ENCODE measurements at places on chromosomes 11 and 22.

- no peak for DNase-seq
Measured at GRCh38 chr11:71170624-71171423, 81.6 kb downstream of the SHANK2 start.

DNA sequence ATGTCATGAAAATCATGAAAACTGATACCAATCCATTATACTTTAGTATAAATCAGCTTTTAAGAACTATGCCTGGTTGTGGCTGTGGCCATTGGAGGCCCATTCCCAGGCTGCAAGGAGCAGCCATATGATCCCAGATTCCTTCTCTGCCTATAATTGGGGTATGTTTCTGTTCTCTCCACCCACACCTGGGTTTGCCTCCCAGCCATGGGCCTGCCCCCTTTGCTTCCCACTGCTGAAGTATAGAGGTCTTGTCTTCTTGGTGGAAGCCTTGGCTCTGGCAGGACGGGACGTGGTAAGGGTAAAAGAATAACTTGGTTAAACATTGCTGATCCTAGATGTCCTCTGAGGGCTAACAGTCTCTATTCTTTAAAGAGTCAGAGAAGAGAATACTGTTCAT is 2.4 kb downstream of the MICAL2 start:
- DNase-seq = no peak

- DNase-seq = no peak
Measured at GRCh38 chr11:36953976-36954375, 355.9 kb upstream of the RAG2 start.

- no peak for DNase-seq
Measured at GRCh38 chr11:83303316-83303715, 17.1 kb upstream of the CCDC90B start.

- no peak for DNase-seq
Measured at GRCh38 chr11:2300290-2300935, 1.3 kb downstream of the C11orf21 start.

DNA sequence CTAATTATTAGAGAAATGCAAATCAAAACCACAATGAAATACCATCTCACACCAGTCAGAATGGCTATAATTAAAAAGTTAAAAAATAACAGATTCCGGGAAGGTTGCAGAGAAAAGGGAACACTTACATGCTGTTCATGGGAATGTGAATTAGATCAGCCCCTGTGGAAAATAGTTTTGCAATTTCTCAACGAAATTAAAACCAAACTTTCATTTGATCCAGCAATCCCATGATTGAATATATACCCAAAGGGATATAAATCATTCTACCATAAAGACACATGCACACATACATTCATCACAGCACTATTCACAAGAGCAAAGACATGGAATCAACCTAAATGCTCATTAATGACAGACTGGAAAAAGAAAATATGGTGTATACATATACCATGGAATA is 32.5 kb downstream of the NOX4 start:
- DNase-seq = no peak

- DNase-seq = peak; percentile 8
Measured at GRCh38 chr11:46119352-46120216, 1.7 kb downstream of the PHF21A start.

DNA sequence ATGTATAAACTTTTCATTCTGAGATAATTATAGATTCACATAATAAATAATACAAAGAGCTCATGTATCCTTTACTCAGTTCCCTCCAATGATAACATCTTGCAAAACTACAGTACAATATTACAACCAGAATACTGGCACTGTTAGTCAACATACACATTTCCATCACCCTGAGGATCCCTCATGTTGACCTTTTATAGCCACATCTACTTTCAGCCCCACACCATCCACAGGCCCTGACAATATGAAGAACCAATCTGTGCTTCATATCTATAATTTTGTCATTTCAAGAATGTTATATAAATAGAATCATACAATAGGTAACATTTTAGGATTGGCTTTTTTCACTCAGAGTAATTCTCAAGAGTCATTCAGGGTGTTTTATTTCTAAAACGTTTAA is 115.5 kb downstream of the MRTFA start:
- no peak for DNase-seq

DNA sequence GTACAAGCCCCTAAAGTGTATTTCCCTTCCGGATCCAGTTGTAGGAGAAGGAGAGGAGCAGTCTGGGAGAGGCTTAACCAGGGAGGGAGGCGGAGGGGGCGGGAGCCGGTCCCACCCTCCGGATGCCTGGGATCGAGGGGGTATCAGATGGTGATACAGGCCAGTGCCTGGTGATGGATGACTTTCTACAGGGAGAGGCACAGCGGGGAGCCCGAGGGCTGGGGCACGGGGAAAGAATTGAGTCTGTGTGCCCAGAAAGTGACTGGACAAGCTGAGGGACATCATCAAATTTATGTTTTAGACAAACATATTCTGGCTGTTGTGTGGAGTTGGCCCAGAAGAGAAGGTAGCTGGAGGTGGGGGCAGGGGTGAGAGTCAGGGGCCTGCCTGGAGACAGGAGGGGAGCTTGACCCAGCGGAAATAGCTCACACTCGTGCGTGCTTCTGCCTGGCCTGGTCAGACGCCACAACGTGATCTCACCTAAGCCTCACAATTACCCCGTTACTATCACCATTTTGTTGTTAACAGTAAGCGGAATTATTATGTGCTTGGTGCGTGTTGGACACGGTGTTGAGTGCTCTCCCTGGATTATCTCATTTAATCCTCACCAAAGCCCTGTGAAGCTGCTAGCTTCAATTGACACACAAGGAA is 42.4 kb downstream of the AMPD3 start:
- DNase-seq = no peak

- no peak for DNase-seq
Measured at GRCh38 chr22:50292643-50293440, 14.6 kb downstream of the PLXNB2 start.

DNA sequence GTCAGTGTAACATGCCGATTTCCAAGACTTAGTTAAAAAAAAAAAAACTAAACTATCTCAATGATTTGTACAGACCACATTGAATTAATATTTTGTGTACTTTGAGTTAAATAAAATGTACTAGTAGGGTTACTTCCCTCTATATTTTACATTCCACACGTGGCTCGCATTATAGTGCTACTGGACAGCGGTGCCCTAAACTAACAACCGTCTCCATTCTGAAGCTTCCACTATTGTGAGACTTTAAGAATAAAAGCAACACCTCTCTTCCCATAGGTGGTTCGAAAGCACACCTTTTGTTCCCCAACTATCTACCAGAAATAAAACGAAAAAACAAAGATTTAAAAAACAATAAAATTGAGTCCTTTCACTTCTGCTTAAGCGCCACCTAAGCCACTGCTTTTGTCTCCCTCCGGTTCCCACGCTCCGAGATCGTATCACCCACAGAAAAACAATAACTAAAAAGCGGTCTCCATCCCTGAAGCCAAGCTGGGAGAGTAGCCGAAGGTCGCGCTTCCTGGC is 380 bp upstream of the TTC17 start:
- DNase-seq = no peak

DNA sequence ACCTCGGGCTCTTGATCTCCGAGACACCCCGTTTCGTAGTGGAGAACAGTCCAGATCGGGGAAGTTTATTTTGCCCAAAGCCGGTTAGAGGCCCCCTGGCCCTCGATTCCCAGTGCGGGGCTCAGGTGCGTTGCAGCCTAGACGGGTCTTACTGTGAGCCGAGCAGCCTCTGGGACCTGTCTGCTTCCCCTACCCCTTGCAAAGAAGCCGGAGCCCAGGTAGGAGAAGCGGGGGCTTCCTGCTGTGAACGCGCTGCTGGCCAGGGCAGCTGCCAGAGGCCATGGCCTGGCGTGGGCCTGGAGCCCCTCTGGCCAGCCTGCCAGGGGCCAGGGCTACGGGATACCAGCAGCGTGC is 621 bp downstream of the TSPO start:
- DNase-seq = no peak

DNA sequence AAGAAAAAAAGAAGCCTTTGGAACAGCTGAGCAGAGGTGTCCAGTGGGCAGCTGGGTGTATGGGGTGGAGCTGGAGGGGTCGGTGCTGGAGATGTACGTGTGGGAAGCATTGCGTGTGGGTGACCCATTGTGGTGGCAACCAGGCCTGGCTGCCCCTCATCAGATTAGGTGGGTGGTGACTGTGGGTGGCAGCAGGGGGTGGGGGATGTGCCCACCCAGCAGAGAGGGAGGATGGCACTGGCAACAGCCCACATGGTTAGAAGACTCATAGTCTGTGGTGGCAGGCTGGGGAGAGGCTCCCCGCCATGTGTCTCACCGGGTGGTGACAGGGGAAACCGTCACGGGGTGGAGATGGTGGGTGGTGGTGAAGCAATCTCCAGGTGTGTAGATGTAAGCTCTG is 27.6 kb downstream of the TP53I11 start:
- no peak for DNase-seq

DNA sequence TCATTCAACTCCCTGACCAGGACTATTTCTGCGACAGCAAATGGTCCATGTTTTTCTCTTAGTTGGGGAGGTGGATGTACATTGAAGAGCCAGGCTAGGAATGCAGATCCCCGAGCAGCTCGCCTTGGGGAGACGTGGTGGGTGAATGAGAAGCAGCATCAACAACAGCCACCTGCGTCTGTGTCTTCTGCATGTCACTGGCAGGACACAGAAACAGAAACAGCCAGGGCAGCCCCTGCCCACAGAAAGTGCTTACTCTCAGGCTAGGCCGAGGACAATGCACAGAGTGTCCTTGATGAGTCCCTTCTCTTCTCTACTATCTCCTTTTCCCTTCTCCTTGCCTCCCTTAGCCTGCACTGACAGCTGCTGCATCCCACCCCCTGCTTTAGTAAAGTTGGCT is 541.9 kb upstream of the CADM1 start:
- DNase-seq = no peak

DNA sequence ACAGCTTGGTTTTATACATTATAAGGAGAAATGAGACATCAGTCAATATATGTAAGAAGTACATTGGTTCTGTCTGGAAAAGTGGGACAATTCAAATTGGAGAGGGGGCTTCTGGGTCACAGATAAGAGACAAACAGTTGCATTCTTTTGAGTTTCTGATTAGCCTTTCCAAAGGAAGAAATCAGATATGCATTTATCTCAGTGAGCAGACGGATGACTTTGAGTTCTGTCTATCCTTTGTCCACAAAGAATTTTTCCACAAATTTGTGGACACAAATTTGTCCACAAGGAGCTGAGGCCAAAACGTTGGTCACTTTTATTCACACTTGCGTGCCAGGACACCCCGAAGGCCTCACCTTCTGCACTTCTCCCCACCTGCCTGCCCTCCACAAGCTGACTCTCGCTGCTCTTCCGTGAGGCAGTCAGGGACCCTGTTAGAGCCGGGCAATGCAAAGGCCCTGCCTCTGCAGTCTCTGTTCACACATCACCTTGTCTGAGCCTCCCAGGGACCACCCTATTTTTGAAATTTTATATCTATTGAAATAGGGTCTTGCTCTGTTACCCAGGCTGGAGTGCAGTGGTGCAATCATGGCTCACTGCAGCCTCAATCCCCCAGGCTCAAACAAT is 20.5 kb downstream of the IL17REL start:
- no peak for DNase-seq

DNA sequence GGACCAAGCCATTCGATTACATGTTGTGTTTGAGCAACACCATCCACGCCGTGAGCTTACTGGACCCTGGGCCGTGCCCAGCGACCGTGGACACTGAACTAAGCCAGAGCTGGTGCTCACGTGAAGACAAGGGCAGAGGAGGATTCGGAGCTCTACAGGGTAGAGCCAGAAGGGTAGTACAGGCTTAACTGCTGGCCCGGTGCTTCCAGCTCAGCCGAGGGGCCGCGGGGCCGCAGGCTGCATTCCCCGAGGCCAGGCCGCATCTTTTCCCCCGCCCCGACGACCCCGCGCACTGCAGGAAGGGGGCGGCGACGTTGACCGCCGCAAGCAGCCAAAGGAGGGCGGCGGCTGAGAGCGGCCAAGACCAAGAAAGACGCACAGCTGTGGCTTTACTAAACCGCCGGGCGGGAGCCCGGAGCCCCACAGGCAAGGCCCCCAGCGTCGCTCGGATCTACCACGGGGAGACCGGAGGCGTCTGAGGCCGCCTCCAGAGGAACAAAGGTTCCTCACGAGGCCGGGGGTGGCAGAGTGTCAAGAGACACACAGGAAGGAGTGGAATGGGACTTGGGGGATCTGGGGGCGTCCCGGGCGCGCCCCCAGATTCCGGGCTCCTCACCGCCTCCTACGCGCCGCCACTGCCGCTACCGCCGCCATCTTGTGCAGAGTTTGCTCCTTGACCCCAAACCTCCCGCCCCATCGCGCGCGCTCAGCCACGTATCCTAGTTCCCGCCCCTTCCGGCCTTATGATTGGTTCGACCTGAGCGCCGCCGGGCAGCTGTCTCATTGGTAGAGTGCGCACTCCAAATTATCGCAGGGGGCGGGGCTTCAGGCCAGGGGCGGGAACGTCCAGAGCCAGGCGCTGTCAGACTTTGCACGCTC is at the start of gene GANAB:
TSS of gene GANAB (minus strand) at position 668 of the 879 bp plus-strand sequence. CDS start at position 654, 14 bp downstream.
- peak; percentile 96 for DNase-seq

Measured in activated naive CD4-positive, alpha-beta T cell (primary cell).